ENCODE measurements at places on chromosomes 12 and 14.

- DNase-seq = no peak
Observed at GRCh38 chr12:27515671-27516070, 8.3 kb upstream of the PPFIBP1 start.

- DNase-seq = peak; percentile 32
Observed at GRCh38 chr12:43882578-43883178, 46.8 kb downstream of the TMEM117 start.

GRCh38 chr12:121590476-121591143 lies 9.8 kb upstream of the KDM2B start:
- DNase-seq = no peak

DNA sequence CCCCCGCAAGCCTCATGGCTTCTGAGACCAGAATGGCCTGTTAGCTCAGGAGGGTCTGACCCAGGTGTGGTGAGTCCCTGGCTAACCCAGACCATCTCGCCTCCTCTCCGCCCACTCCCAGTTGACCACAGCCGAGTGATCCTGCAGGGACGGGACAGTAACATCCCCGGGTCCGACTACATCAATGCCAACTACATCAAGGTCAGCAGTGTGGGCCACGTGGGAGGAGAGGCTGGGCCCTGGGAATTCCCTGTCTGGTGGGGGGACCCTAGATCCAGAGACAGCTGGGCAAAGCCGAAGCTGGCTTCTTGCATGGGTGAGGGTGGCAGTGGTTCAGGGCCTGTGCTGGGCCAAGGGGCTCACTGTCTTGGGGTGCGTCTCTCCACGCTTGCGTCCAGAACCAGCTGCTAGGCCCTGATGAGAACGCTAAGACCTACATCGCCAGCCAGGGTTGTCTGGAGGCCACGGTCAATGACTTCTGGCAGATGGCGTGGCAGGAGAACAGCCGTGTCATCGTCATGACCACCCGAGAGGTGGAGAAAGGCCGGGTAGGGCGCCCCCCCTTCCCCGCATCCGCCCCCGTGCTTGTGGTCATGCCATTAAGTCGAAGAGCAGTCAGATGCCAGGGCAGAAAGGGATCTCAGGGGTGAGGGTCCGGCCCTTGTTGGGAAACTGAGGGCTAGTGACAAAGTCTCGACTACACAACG lies 5.0 kb downstream of the PTPN6 start:
- no peak for DNase-seq

All from smooth muscle cell of the brain vasculature (primary cell).